Activated T-helper 1 cell treated with anti-CD3 and anti-CD28 coated beads, Interleukin-2, amount 50 U/mL, for 16 hours (primary cell): ENCODE measurements at places on chromosomes 4 and X.

- DNase-seq = no peak
These were observed 397.5 kb upstream of the PPP1R2C start for GRCh38 chrX:43175434-43175833.

- no peak for DNase-seq
These were observed 370.7 kb downstream of the FBXW7 start for GRCh38 chr4:152165146-152165545.

DNA sequence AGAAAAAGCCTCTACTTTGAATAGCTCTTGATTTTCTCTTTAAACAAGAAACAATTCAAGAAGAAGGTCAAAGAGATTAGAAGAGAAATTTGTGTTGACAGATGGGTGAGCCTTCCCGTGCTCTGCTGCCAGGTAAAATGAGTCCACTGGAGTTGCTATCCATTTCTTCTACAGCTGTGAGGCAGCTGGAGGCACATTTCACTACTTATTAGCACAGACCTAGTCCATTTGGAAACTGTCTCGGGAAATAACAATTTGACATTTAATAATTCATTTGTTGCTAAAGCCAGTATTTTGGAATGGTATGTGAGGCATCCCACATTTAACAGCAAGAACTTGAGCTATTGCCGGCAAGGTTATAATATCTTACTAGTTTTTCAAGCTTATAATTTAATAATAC is 396.8 kb upstream of the GRIA3 start:
- no peak for DNase-seq

DNA sequence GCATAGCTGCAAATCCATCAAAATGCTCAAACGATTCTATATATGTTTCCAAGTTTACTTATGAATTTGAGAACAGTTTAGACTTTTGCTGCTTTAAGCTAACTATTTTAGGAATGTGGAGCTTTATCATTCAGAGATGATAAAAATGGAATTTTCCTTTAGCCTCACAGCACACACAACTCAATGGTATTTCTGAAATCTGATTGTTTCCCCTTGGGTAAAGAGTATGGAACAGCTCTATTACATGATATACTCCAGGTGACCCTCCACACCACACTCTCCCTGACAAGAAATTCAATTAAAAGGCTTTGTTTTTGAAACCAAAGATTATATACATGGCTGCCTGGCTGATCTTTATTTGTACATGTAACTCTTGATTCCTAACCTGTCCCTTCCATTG is 120.0 kb downstream of the LUZP4 start:
- DNase-seq = no peak

DNA sequence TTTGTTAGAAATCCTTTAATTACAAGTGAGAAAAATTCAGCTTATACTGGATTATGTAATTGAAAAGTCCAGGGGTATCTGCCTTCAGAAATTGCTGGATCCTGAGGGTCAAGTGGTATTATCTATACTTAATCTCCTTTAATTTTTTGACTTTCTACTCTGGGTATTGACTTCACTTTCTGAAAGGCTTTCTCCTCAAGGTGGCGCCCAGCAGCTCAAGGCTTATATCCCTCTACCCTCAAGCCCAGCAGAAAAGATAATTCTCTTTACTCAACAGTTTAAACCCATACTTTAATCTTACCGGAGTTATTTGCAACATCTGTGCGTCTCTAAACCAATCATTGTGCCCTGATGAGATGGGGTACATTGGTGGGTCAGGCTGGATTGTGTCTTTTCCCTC is 129.5 kb downstream of the LARP7 start:
- no peak for DNase-seq
